Activated naive CD4-positive, alpha-beta T cell treated with Interleukin-2 at 50 U/mL for 16 hours (primary cell): ENCODE measurements at places on chromosomes 11 and 22.

- no peak for DNase-seq
Observed at GRCh38 chr22:49889071-49889470, 29.2 kb downstream of the ALG12 start.

GRCh38 chr11:119470317-119471291 is 47.6 kb upstream of the THY1 start:
- no peak for DNase-seq

- DNase-seq: no peak
Observed at GRCh38 chr11:4680341-4680740, 17.3 kb downstream of the OR51E2 start.

GRCh38 chr22:16968218-16968595 is 39.8 kb downstream of the GAB4 start:
- no peak for DNase-seq

GRCh38 chr11:10017911-10018310 is 276.1 kb downstream of the SBF2 start:
- no peak for DNase-seq

DNA sequence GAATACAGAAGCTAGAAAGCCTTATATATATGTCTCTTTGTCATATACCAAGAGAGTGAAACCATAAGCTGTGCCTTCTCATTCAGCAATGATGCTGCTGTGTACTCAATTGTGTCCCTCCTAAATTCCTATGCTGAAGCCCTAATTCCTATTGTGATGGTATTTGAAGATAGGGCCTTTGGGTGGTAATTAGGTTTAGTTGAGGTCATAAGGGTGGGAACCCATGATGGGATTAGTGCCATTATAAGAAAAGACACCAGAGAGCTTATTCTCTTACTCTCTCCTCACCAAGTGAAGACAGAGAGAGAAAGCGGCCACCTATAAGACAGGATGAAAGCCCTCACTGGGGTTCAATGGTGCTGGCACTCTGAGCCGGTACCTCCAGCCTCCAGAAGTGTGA is 1191.3 kb upstream of the TENM4 start:
- DNase-seq: no peak

GRCh38 chr11:33699515-33700062 is 1.0 kb downstream of the C11orf91 start:
- DNase-seq: no peak

DNA sequence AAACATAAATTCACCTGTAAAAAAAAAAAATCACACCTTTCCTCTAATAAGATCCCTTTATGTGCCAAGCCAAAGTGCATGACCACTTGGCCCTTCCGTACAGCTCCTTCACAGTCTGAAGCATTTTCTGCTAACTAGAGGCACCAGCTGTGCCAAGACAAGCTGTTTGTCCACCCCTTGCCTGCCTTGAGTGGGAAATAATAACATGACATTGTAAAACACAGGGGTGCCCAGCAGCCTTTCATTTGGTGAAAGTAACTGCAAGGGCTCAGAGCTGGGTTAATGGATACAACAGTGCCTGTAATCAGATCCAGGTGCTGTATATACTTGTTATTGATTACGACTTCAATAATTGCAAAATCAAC is 59.2 kb downstream of the DDIAS start:
- DNase-seq: no peak

- no peak for DNase-seq
Observed at GRCh38 chr11:102157219-102157618, 47.0 kb downstream of the YAP1 start.

GRCh38 chr11:61834278-61835048 is 6.4 kb downstream of the FADS2 start:
- DNase-seq: peak; percentile 6

- no peak for DNase-seq
Observed at GRCh38 chr11:31492320-31492913, 17.0 kb downstream of the IMMP1L start.

DNA sequence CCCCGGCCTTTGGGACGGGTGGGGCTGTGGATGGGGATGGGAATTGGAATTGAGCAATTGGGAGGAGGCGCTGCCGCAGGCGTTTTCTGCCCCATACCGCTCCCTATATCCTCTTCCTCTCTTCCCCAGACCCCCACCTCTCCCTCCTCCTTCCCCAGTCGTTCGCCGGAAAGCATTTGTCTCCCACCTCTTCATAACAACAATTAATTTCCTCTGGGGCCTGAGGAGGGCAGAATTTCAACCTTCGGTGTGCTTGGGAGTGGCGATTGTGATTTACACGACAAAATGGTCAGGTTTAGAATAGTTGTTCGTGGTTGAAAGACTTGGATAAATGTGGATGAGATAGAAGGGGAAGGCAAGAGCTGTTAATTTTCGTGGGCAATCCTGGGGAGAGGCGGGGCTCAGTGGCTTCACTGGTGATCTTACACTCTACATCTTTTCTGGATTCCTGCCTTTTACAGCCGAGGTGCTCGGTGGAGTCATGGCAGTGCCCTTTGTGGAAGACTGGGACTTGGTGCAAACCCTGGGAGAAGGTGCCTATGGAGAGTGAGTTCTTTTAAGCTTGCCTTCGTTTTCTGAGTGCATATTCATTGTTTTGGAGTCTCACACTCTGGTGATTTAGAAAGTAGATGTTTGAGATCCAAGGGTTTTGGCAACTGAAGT is 1.5 kb downstream of the CHEK1 start:
- DNase-seq: peak; percentile 26

DNA sequence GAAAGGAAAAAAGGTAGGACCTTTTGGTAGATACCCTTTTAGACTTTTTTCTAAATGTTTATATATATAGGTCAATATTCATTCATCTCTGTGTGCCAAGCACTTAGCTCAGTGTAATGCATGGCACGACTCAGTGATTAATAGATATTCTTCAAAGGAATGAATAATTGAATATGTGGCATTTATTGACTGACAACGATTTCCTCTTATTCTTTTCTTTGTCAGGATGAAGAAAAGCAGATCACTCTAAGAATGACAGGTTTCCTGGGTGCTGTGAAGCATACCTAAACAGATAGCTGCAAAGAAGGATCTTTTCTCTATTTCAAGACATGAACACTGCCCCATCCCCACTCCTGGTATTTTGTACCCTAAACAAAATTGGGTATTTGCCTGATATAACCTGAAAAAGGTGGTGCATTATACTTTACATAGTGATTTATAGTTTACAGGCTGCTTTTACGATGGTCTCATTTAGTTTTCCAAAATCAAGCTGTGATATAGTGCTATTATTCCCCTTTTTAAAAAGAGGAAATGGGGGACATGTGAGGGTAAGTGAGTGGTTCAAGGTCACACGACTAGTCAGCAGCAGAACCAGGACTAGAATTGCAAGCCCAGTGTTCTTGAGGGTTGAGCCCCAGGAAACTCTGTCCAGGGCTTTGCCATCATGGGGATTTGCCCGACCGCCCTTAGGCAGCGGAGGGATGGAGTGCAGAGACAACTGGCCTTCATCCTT is 32.9 kb upstream of the CLMP start:
- DNase-seq: no peak

DNA sequence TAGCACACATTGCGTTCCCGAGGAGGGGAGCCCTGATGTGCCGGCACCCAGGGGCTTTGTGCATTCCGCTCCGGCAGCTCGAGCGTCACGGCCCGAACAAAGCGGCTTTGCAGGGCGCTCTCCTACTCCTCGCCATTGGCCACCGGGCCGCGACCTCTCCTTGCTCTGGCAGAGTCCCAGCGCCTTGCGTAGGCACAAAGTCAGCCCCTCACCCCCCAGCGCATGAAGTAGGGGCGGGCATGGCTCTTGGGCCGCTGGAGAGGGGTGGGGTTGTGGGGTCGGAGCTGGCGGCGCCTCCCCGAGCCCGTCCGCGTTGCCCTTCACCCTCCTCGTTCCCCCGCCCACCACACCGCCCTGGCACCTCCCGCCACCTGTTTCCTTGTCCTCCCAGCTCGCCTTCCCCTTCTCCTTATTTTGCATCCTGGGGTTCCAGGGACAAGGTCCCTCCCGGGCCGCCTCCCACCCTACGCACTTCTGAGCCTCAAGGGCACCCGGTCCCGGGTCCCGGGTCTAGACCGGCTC is 753 bp upstream of the PPARA start:
- DNase-seq: peak; percentile 44

DNA sequence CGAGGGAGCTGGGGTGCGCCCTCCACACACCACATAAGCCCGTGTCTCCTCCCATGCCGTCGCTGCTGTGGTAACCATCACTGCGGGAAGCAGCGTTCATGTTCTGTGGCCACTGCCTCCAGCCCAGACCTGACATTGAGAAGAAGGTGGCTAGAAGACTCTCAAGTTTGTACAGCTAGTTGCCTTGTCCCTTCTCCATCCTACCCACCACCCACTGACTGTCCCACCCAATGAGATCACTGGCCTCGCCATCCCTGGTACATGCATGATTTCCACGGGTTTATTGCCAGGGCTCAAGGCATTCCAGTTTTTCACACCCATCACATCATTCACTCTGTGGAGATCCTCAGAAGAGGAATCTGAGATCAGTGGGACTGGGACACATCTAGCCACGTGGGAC is 33.0 kb downstream of the AHNAK start:
- no peak for DNase-seq

- DNase-seq: no peak
Observed at GRCh38 chr11:4763096-4763495, 6.6 kb downstream of the OR51F1 start.

GRCh38 chr22:37329238-37330140 is 47.2 kb downstream of the CYTH4 start:
- DNase-seq: no peak

- no peak for DNase-seq
Observed at GRCh38 chr11:123428116-123428715, 1.9 kb upstream of the GRAMD1B start.

DNA sequence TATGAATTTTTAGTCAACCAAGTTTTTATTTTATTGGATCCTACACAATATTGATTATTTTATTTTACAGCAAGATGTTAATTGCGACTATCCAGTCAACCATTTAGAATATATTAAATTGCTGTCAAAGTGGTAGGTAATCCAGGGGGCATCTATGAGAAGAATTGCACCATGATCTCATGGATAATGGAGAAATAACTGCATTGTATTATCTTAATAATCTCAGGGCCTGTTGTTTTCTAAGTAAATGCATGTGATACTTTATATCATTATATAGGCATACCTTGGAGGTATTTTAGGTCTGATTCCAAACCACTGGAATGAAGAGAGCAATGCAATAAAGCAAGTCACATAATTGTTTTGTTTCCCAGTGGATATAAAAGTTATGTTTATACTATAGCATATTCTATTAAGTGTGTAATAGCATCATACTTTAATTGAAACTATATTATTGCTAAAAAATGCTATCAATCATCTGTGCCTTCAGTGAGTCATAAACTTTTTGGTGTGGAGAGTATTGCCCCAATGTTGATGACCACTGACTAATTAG is 595.4 kb upstream of the CHORDC1 start:
- DNase-seq: no peak

- DNase-seq: no peak
Observed at GRCh38 chr11:3227568-3228444, 4.4 kb downstream of the MRGPRE start.

- no peak for DNase-seq
Observed at GRCh38 chr11:74492084-74492483, 1.4 kb downstream of the LIPT2 start.

- DNase-seq: no peak
Observed at GRCh38 chr11:14672635-14673034, 29.0 kb downstream of the PDE3B start.

- no peak for DNase-seq
Observed at GRCh38 chr11:83836065-83836464, 549.9 kb upstream of the CCDC90B start.
